ENCODE measurements at places on chromosomes 5 and 9.

- DNase-seq, result no peak
Observed at GRCh38 chr5:179716286-179716685, 16.3 kb upstream of the MAML1 start.

DNA sequence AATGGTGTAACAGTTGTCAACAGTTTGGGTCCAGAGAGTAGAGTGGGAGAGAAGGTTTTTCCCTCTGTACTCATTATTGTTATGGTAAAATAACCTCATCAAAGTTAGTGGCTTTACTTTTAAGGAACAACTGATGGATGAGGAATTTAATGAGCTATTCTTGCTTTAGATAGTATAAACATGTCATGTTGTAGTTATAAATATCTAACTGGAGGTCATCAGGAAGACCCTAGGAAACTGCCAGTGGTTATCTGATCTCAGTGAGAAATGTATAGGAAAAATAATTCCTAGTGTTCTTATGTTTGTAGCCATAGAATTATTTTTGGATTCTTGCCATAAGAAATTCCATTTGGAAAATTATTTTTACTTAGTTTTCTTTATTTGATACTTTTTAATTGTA, 4.1 kb downstream of the ERCC6L2 start:
- no peak for DNase-seq

- DNase-seq, result no peak
Observed at GRCh38 chr5:3339092-3339797, 256.4 kb upstream of the IRX1 start.

DNA sequence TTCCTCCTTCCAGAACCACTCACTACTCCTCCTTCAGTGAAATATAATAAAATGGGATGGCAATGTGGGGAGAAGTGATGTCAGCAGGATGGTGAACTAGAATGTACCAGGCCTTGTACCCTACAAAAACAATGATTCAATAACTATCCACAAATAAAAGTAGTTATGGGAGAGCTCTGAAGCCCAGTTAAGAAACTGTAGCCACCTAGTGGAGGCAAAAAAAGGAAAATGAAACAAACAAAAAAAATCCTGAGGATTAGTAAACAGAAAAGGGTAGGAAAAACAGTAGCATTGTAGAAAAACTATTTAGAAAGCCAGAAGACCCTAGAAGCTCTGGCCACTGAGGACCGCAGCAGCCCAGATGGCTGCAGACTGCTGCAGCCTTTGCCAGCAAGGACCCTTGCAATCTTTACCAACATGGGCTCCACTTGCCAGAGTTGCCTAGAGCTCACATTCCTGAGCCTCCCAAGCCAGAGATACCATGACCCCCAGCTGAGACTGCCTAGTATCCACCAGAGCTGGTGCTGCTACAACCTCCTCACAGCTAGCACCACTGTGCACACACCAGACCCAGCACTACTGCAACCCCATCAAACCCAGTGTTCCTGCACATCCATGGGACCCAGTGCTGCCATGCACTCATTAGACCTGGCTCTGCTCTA, 259.7 kb upstream of the MSX2 start:
- DNase-seq, result no peak

GRCh38 chr9:38682713-38683112, 37.2 kb downstream of the FAM240B start:
- DNase-seq, result no peak

DNA sequence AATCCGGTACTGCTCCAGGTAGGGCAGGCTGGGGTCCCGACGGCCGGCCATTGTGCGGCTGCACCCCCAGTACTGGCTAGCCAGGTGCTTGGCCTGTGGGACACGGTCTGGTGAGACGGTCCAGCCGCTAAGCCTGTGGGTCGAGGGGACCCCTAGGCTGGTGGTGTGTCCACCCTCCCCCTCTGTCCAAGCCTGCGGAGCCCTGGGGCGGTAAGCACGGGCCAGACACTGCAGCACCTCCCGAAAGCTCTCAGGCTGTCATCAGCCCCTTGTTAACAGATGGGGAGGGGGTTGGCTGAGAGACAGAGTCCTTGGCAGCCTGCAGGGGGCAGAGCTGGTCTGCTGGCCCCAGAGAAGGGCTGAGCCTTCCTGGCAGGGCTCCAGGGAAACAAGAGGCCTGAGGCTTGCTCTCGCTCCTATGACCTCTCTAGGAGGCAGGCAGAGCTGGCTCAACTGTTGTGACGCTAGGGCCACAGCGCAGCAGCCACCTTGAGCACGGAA, 11.8 kb upstream of the MRNIP start:
- no peak for DNase-seq

DNA sequence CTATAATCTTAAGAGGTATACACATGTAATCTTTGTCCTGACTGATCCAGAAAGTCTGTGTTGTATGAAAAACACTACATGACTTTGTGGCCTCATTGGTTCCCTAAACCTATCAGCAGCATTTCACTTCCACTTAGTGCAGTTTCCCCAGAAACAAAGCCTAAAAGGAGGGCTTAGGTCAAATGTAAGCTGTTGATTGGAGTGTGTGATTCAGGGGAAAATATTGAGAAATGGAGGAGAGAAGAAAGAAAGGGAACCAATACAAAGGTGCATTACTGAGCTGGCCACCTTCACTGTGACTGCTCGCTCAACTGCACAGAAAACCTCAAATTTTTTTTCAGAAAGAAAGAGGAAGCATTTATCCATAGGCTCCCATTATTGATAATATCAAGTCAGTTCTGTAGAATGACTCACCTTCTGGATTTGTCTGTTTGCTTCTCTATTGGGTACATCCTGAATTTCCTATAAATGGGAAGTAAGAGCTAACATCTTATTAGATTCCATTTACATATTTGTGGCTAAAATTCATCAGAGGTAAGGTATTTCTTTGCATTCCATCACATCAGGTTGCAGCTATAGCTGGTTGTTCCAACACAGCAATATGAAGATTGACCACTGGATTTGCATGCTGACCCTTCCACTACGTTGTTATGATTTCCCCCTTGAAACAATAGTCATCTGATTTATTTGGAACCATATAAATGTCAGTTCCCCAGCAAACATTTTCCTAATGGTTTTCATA, 10.3 kb upstream of the FST start:
- no peak for DNase-seq

GRCh38 chr5:95810305-95811125, 12.0 kb downstream of the GLRX start:
- DNase-seq, result no peak

DNA sequence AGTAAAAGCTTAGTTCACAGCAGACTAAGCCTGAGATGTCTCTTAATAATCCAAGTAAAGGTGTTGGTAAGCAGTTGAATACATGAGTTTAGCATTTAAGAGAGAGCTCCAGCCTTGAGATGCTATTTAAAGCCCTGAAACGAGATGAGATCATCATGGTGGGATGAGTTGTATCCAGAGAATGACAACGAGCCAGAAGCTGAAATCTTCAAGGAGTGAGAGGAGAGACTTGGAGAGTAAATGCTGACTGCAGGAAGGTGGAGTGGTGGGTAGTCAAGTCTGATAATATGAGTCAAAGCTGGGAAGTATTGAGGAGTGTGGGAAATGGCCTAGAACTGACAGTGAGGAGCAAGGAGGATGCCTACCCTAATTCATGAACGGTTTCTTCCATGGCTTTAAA, 53.7 kb downstream of the PLAC8L1 start:
- DNase-seq, result no peak

GRCh38 chr5:101429241-101429640, 526.2 kb upstream of the ST8SIA4 start:
- no peak for DNase-seq

DNA sequence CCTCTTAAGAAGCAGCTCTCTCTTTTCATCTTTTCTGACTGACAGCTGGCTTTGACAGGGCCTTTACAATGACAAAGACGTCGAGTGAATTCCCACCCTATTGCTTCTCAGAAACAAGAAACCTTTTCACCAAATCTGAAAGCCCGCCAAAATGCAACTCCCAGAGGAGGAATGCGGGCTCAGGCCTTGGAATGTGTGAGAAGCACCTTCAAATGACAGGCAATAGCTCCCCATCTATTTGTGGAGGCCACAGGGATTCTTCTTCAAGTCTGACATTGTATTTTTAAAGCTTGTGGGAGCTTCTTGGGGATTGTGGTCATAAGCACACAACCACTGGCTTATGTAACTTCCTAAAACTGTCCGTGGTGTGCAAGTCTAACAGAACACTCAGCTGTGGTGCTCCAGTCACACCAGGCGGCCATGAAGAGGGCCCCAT, 72.7 kb downstream of the DPYSL3 start:
- no peak for DNase-seq

GRCh38 chr9:112112519-112112918, 62.6 kb downstream of the SUSD1 start:
- DNase-seq, result no peak

DNA sequence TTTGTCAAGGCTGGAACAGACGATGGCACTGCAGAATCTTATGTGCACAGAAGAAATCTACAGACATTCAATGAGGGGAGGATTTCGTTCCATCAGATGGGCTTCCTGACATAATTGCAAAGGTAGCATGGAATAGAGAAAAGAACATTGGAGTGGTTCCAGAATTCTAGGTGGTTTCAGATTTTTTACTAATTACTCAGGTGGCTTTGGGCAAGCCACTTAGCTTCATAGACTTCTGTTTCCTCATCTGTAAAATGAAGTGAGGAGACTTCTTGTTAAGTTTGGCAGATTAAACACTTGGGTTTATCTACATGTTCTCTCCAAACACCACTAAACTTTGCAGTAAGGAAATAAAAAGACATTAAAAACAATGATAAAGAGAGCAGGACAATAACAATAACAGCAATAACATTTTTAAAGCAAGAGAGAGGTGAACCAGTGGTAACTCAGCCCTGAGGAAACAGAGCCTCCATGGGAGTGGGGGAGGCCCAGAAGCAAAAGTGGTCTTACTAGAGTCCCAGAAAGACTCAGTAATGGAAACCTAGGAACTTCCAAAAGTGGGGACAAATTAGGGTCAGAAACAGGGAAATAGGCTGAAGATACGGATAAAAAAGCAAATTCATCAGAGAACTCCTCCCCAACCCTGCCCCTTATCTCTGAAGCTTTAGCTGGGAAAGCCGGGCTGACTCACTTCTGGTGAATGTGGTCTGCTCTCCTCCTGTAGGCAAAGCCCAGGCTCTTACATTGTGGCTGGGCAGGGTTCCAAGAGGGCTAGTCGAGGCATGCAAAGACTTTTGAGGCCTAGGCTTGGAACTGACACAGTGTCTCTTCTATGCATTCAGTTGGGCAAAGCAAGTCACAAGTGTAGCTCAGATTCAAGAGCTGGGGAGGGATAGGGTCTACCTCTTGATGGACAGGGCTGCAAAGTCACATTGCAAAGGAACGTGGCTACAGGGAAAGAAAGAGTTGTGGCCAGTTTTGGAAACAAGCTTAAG, 11.8 kb upstream of the ACTBL2 start:
- no peak for DNase-seq

GRCh38 chr9:31608416-31608815, 776.0 kb upstream of the ACO1 start:
- no peak for DNase-seq

DNA sequence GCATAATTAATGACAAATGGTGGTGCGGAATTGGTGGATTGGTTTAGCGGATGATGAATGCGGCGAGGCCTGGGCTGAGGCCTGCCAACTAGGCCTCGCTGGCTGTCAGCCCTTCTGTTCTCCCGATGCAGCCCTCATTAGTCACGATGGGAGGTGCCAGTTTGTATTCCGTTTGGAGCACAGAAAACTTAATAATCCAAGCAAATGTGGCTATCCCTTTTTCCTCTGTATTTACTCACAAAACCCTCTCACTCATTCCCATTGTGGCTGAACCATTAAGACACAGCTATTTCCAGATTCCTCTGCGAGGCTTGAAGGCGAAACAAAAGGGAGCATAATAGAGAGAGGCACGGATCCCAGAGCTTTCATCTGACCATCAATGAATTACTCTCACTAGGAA, 114.3 kb downstream of the MVB12B start:
- no peak for DNase-seq

DNA sequence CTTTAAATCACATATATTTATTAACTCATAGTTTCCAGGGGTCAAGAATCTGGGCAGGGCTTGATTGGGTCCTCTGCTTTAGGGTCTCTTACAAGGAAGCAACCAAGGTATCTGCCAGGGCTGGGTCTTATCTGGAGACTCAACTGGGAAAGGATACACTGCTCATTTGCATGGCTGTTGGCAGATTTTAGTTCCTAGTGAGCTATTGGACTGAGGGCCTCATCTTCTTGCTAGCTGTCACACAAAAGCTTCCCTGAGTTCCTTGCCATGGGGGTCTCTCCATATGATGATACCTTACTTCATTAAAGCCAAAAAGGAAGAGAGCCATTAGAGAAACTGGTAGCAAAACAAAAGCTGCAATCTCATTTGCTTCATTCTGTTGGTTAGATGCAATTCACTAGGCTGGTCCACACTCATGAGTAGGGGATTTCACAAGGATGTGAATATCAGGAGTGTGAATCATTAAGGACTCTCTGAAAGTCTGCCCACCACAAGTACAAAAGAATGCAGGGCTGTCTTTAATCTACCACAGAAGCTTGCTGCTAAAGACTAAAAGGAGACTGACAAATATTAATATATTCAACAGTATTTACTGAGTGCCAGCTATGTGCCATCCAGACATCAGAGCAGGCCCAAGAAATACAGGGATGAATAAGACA, 42.0 kb upstream of the TIMD4 start:
- no peak for DNase-seq

GRCh38 chr5:66518753-66519152, 77.4 kb upstream of the MAST4 start:
- no peak for DNase-seq

- DNase-seq, result no peak
Observed at GRCh38 chr5:132557478-132558172, 848 bp downstream of the RAD50 start.

DNA sequence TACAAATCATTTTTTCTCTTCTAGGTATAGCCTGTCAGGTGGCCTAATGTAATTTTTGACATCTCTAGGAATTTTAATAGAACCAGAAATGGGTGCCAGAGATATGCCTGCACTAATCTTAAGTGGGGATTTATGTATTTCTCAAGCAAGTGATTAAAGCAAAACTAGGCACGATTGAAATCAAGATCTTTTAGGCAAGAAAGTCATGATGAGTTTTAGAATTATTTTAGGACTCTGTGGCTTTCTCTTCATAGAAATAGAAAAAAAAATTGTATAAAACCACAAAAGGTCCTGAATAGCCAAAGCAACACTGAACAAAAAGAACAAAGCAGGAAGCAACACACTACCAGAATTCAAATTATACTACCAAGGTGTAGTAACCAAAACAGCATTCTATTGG, 952 bp upstream of the AMACR start:
- peak; percentile 45 for DNase-seq

GRCh38 chr5:112534611-112535255, 115.7 kb upstream of the EPB41L4A start:
- no peak for DNase-seq

DNA sequence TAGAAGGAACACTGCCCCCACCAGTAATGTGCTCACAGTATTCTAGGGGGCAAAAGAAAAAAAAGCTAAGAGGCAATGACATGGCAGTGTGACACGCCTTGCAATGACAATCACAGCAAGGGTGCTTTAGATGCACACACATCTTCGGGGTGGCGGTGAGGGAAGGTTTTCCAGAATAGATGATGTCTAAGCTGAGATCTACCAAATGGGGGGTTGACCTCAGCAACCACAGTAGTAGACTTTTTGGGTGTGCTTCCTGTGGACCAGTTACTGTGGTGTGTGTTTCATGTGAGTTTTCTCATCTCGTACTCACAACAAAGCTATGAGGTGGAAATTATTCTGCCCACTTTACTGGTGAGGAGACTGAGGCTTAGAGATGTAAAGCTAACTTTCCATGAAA, 10.2 kb upstream of the IL12B start:
- no peak for DNase-seq

Data from NCI-H526 treated with DMSO at 0.1 percent for 48 hours (cell line).